ENCODE measurements at places on chromosomes 7 and 10.

DNA sequence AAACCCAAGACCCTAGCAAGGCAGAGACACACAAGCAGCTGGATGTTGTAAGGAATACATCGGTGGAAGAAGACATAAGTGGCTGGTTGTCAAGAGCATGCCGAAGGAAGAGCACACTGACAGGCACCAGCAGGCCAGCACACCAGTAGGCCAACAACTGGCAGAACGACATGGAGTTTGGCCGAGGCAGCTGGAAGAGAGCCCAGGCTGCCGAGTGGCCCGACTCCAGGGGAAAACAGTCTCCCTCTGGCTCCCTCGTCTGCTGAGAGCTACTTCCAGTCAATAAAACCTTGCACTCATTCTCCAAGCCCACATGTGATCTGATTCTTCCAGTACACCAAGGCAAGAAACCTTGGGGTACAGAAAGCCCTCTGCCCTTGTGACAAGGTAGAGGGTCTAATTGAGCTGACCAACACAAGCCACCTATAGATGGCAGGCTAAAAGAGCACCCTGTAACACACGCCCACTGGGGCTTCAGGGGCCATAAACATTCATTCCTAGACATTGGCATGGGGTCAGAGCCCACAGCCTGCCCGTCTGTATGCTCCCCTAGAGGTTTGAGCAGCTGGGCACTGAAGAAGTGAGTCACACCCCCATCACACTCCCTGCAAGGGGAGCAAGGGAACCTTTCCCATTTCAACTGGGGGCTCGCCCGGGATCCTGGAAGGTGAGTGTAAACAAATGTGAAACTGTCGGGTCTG is 14.7 kb upstream of the TNS3 start:
- DNase-seq, result peak; percentile 65

- DNase-seq, result no peak
Observed at GRCh38 chr7:101701153-101701794, 72.2 kb upstream of the MYL10 start.

- no peak for DNase-seq
Observed at GRCh38 chr7:9709216-9709615, 1264.5 kb upstream of the PHF14 start.

- DNase-seq, result no peak
Observed at GRCh38 chr7:45147858-45148652, 9.5 kb upstream of the RAMP3 start.

DNA sequence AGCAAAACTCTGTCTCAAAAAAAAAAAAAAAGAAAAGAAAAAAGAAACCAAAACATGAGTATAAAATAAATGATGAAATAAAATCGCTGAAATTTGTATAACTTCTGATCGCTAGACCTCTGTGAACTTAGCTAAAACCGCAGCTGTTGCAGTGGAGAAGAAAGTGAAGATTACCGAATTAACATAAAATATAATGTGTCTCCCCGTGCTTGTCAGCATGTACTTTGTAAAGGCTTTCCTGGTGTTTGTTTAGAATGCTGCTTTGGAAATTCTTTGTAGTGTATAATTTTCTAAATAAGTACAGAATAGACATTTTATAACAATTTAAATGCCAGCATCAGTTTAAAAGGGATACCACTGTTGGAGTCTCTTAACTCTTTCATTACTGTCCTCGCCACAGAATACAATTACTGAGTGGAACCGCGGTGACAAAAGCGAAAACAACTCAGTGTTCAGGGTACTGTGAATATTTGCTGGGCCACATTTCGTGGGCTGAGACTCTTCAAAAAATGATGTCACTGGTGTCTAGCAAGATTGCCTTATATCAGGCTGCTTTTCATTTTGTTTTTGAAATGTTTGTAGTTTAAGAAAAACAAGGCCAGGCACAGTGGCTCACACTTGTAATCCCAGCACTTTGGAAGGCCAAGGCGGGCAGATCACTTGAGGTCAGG is 167.7 kb downstream of the NSUN6 start:
- DNase-seq, result no peak

- DNase-seq, result no peak
Observed at GRCh38 chr7:107039199-107039900, 5.2 kb upstream of the PRKAR2B start.

- DNase-seq, result no peak
Observed at GRCh38 chr7:33325754-33326484, 196.6 kb downstream of the BBS9 start.

- no peak for DNase-seq
Observed at GRCh38 chr7:142334236-142334635, 76.4 kb upstream of the PRSS58 start.

DNA sequence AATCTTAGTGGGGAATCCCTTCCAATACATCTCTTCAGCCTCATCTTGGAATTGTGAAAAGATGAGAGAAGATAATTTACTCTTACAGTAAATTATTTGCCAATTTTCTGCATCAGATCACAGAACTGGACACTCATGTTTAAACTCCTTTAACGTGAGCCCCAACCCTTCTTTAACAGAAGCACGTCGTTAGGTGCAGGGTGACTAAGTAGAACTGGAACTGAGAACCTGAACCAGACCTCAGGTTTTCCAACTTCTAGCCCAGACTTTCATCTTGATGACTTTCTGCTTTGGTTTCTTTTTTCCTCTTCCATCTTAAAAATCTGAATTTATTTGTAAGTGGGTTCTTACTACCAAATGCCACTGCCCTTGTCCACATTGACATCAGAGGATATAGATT is 57.2 kb upstream of the LYZL2 start:
- DNase-seq, result no peak

DNA sequence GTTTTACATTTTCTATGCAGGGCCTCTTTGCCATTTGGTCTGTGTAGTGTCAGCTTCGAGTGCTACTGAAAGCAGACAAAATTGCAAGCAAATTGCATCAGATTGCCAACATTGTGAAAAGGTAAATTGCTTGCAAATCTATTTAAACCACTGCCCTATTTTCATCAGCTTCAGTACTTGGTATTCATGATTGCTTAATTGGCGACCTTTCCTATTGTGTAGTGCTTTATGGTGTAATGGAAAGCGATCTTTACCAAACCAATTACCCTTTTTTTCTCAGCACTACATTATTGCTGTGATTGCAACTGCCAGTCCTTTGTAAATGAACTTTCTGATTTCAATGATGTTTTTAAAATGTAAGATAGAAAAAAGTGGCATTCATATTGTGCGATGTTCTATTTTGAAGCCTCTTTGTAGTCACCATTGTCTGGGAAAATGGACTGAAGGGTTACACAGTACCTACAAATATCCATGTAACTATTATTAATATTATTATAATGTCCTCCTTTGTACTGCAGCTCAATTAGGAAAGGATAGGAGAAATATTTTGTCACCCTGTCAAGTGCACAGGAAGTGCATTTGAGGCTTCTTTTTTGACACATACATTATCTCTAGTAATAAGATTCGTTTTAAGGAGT is 177.7 kb upstream of the SP8 start:
- DNase-seq, result no peak

DNA sequence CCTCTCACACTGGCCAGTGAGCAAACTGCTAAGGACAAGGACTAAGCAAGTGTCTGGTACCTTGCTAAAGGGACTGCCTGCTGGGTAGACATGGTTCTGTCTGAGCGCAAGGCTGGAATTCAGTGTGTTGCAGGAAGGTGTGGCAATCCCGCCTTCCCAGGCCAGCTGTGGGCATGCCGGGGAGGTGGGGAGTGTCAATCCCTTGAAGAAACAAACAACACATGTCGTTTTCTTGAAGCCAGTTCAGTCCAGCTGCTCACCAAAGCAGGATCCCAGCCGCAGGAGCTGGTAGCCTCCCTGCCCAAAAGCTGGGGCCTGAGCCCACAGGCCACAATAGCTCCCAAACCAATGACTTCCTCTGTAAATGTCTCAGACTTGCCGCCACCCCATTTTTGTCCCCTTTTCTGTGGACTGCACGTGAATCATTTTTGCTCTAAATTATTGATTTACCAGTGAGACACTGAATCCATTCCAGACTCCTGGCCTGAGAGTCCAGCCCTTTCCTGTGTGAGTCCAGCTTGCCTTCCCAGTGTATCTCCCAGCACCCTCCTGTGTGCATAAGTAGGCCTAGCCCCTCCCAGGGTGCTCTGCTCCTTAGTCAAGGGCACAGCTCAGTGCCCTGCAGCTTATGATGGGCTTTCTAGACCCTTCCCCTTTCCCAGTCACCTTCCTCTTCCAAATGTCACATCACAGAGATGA is 166.8 kb downstream of the RGS10 start:
- DNase-seq, result no peak

DNA sequence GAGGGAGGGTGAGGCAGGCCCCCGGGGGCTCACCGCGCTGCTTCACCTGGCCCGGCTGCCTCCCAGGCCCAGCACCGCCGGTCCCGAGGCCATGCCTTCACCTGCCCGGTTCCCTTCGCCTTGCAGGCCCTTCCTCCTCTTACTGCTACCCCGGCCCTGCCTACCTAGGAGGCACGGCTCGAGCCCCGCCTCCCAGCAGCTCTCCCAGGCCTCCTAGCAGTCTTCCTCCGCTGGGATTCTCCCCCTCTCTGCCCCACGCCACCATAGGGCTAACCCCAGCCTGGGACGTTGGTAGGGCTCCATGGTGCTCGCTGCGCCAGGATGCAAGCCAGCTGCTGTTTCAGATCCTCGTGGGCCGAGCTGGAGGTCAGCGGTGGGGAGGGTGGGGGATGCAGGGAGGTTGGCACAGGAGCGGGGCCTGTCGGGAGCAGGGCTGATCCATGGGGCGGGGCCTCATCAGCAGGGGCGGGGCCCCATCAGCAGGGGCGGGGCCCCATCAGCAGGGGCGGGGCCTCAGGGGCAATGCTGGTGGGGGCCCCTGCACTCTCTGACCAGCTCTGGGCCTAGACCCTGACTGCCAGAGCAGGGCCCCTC is 63.3 kb downstream of the RASGEF1A start:
- DNase-seq, result peak; percentile 58

GRCh38 chr7:24981171-24981951 is 1.4 kb upstream of the OSBPL3 start:
- DNase-seq, result peak; percentile 47

- no peak for DNase-seq
Observed at GRCh38 chr7:99024066-99024465, 119.8 kb downstream of the SMURF1 start.

DNA sequence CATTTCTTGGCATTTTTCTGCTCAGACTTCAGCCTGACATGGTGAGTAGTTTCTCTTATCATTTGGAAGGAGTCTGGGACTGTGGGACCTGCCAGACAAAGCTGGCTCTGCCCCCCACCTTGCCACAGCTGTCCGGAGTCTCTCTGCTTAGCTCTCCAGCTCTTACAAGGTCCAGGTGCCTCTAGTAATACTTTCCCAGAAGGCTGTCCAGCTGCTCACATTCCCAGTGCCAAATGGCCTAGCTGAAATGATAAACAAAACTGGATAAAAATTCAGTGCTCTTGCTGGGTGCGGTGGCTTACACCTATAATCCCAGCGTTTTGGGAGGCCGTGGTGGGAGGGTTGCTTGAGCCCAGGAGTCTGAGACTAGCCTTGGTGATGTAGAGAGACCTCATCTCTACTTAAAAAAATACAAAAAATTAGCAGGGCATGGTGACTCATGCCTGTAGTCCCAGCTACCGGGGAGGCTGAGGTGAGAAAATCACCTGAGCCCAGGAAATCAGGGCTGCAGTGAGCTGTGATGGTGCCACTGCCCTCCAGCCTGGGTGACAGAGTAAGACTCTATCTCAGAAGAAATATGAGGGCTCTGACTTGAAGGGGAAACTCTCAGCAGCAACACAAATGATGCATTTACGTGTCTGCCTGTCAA is 86.8 kb downstream of the C10orf90 start:
- peak; percentile 83 for DNase-seq

DNA sequence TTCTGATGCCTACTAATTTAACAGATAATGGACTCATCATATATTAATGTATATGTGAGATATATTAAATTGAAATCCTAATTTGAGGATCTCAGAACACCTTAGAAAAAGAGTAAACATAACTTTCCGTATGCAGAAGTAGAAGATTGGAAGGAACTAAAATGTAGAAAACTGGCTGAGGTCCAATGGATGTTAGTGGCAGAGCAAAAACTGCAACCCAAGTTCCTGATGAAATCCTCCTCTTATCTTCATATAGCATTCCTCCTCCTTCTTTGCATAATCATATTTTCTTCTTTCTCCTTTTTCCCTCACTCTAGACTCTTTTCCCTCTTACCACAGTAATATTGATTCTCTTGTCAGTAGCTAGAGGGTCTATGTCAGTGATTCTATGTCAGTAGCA is 6.0 kb downstream of the INA start:
- DNase-seq, result no peak

- no peak for DNase-seq
Observed at GRCh38 chr10:120573355-120573754, 116.3 kb downstream of the PLPP4 start.

DNA sequence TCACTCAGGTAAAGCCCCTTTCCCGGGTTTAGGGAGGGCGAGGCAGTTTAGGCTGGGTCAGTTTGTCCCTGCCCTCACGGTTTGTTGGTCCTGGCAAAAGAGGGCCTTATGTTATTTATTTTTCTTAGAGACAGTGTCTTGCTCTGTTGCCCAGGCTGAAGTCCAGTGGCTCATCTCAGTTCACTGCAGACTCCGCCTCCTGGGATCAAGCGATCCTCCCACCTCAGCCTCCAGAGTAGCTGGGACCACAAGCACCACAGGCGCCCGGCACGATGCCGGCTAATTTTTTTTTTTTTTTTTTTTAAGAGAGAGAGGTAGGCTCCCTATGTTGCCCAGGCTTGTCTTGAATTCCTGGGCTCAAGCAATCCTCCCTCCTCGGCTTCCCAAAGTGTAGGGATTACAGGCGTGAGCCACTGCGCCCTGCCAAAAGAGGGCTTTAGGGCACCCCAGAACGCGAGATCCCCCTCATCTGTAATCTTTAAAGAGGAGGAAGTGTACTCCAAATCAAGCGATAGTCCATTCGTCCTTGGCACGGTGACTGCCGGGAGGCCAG is 626 bp upstream of the BMS1 start:
- DNase-seq, result no peak

GRCh38 chr7:142174441-142174840 is 62.9 kb downstream of the MGAM2 start:
- no peak for DNase-seq

GRCh38 chr7:50368366-50368765 is 63.9 kb downstream of the IKZF1 start:
- DNase-seq, result no peak

DNA sequence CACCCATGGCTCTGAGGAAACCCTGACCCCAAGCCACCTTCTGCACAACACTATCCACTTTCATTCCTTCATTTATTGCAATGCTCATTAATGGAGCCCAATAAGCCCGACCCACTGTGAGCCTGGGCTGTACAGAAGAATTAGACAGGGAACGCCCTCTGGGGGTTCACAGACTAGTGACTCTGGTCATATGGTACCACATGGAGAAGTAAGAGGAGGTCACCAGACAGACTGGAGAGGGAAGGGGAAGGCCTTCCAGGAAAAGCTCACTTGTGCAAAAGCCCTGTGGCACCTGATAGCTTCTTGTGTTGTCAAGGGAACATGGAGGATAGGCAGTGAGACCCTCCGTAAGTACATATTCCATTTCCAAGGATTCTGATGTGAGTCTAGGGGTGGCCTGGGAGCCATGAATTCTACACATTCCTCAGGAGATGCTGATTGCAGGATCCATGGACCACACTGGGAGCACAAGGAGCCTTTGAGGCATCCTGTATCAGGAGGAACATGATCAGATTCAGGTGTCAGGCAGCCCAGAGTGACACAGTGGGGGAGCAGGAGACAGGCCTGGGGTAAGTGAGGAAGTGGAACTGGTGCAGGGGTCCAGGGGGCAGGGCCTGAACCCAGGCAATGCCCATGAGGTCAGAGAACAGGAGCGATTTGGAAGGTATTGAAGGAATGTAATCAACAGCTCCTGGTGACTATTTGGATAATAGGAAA is 19.9 kb downstream of the TMEM72 start:
- DNase-seq, result no peak

- DNase-seq, result no peak
Observed at GRCh38 chr10:816958-817357, 114.5 kb downstream of the LARP4B start.

Measured in pancreas (tissue), 10 donors.